HuH-7 (cell line): ENCODE measurements at places on chromosomes 6 and 20.
A peak's percentile ranks its signal among the peaks of the same experiment; 100 is the strongest.

DNA sequence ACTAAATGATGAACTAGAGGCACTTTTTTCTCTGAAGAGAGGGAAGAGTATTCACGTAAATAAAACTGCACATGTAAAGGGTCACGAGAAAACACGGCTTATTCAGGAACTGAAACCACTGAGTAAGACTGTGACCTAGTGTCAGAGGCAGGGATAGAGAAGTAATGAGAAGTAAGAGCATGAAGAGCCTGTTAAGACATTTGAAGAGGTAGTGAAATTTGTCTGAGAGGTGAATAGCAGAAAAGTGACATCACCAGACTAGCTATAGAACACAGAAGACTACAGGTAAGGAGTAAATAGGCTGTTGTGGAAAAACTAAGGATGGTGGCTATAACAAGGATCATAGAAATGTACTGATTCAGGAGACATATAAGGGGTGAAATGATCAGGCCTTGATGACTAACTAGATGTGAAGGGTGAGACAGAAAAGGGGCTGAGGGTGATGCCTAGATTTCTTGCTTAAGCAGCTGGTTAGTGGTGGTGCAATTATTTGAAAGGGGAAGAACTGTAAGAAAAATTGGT lies 76.8 kb downstream of the REV3L start:
- no peak for DNase-seq

DNA sequence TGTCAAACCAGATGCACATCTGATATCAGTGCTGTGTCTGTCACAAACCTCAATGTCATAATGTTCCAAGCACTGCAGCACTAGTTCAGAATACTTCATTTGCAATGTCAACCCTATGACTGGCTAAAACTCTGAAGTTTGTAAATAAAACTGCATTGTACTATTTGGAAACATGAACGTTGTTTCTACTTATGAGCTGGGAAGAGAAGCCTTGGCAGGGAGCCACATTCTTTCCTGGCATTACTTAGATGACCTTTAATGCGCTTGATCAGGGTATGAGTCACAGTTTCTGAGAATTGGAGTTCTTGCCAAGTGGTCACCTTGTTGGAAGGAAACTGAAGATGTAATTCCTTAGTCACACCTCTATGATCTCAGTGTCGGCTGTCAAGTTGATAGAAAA lies 664.8 kb upstream of the MMS22L start:
- DNase-seq = no peak

DNA sequence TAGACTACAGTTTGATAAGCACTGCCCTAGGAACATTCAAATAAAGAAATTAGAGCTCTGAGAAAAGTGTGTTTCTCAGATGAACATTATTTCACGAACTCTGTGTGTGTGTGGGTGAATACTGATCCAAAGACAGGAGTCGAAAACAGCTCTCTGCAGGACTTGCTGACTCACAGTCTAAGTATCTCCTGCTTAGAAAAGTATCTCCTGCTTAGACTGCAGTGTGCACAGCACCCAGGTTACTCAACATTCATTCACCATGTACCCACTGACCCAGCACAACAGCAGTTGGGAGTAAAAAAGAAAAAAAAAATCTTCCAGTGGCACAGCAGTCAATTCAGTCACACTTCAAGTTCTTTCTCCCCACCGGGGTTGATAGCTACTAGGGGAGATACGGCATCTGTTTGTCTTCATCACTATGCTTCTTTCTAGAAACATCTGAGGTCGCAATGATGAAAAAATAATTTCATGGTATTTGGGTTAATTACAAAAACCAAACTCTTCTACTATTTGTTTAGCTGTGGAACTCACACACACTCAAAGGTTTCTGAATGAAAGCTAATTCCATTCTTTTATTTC lies 48.0 kb downstream of the GCLC start:
- no peak for DNase-seq

DNA sequence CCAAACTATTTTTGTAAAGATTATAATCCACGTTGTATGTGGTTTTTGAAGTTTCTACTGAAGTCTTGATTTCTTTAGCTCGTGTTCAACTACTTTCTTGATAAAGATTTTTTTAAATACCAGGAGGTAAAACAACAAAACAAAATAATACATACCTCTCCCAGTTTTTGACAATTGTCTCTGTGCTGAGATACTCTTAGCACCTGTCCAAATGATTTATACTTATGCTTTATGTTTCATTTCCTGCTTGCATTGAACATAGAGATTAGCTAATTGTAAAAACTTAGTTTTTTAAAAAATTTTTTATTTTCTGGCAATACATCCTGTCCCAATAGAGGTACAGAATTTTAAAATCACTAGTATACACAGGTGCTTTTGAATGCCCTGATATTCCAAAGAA lies 506.9 kb upstream of the ADGRB3 start:
- no peak for DNase-seq

DNA sequence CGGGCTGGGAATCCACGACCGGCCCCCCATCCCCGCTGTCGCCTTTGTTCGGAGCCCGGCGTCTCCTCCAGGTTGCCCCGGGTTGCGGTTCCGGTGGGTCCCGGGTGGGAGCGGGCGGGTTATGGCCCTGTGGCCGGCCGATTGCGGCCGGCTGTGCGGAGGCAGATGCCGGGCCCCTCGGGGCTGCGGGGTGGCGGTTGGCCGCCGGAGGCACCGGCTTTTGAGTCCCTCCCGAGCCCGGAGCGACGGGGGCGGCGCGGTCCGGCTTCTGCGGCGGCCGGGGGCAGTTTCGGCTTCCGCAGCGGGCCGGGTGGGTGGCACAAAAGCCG lies 431 bp downstream of the LOC128125822 start:
- no peak for DNase-seq

GRCh38 chr20:54648421-54649142 lies 173.2 kb downstream of the DOK5 start:
- DNase-seq = no peak

DNA sequence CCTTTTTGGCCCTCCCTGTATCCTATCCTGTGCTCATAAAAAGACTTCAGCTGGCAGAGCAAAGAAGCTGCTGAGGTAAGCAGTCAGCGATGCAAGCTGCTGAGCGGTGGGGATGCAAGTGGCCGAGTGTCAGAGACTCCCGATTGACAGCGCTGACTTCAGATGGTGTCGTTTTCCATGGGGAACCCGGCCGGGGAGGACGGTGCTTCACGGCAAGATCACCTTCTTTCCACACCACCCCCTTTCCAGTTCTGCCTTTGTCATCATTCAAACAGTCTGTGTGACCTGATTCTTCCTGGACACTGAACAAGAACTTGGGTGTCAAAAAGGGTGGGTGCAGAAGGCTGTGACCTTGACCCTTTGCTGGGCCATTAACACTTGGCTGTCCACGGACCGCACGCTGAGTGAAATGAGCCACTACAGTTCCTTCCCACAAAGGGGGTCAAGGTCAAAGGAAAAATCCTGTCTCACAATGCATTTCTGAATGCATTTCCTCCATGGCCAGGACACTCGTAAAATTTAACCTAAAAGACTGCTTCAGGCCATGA lies 52.9 kb upstream of the UNC93A start:
- DNase-seq = peak; percentile 58

- DNase-seq = no peak
Measured at GRCh38 chr6:12584631-12585405, 131.7 kb upstream of the PHACTR1 start.

DNA sequence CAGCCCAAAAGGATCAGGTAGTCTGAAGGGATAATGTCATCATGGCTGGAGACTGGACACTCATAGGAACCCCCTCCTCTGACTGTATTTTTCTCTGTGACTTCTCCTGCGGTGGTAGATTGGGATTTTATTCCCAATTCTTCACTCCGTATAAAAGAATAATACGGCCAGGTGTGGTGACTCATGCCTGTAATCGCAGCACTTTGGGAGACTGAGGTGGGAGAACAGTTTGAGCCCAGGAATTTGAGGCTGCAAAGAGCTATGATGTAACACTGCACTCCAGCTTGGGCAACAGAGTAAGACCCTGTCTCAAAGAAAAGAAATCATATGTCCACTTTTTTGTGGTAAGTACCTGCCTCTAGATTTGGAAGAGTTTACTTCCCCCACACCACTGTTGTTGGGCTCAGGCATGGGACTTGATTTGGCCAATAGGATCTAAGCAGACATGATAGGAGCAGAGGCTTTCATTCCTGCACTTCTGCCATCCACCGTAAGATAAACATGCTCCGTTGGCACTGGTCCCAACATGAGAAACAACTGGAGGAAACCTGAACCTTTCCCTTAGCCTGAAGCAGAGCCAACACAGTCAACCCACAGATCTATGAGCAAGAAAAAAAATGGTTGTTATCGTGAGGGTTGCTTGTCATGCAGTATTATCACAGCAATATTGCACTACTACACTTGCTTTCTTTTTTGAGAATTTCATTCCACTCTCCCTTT lies 82.0 kb downstream of the JPH2 start:
- DNase-seq = no peak

DNA sequence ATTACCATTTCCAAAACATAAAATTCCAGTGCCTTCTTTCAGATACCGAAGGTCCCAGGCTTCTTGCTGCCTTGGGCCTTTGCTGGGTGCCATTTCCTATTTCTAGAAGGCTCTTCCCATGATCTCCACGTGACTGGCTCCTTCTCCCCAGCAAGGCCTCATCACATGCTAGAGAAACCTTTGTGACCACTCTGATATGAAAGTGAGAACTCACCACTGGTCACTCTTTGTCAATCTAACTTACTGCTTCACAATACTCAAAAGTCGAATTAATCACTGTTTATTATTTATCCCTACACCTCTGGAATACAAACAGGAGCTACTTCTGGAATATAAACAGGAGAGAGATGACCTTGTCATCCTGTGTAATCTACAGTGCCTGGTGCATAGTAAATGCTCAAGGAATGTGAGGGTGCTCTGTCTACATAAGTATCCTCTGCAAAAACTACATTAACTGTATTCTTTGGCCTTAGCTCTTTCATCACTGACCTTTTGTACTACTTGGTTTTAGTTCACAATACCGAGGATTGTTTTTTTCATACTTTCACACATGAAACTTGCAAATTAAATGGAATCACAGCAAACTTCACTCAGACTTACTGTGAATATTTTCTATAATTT lies 1.6 kb downstream of the STX7 start:
- DNase-seq = peak; percentile 16

DNA sequence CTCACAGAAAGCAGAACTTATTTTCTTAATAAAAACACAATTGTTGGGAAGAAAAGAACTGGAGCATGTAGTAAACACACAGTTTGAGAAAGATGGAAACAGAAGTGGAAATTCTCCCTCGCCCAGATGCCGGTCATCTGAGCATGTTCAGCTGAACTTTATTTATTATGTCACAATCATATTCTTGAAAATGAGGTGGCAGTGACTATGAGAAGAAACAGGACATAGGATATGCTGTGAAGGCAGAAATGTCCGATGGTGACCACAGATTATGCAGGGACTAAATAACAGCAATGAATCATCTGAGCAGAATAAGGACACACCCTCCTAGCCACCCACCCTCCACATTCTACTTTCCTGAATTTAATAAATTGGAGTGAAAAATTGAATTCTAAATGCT lies 425.3 kb upstream of the NOX3 start:
- DNase-seq = no peak

- DNase-seq = no peak
Measured at GRCh38 chr6:29730575-29731126, 7.4 kb downstream of the HLA-F start.

- DNase-seq = no peak
Measured at GRCh38 chr6:16352258-16352635, 113.9 kb downstream of the GMPR start.

- no peak for DNase-seq
Measured at GRCh38 chr20:41534842-41535241, 83.3 kb downstream of the CHD6 start.

DNA sequence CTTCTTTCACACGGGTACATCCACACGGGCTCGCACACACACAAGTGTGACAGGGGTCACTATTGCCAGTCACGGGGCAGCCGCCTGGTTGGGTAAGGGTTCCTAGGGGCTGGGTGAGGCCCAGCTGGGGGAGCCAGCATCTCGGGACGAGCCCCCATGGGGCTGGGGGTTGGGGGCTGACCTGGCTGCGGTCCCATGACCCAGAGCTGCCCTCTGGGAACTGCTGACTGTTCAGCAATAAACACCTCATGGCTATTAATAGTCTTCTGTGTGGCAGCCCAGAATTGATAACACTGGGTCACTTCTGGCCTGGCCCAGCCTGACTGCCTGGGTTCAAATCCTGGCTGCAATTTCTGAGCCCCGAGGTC lies 23.8 kb downstream of the VEGFA start:
- no peak for DNase-seq

DNA sequence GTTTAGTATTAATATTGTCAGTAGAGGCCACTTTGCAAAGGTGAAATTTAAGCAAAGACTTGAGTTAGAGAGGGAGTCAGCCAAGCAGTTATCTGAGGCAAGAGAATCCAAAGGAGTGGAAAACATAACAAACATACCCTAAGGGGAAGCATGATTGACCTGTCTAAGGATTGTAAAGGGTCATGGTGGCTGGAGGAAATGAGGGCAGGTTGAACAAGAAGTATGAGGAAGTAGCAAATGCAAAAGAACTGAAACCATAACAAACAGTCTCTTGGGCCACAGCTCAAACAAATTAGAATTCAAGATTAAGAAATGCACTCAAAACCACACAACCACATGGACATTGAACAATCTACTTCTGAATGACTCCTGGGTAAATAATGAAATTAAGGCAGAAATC lies 103.2 kb downstream of the FBXO5 start:
- DNase-seq = no peak

DNA sequence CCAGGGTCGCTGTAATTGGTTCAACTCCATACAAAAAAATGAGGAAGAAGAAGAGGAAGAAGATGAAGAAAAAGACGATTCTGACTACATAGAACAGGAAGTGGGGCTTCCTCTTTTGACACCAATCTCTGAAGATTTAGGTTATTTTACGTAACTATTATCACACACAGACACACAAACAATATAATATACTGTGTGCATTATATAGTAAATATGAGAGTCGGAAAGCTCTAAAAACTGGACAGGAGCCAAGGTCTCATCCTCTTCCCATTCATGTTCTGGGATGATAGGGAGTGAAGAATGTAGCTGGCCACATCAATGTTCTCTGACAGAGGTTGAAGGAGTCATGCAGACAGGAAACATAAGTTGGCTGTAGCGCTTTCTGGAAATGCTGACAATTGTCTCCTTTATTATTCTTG lies 13.3 kb downstream of the RSPH4A start:
- DNase-seq = no peak

DNA sequence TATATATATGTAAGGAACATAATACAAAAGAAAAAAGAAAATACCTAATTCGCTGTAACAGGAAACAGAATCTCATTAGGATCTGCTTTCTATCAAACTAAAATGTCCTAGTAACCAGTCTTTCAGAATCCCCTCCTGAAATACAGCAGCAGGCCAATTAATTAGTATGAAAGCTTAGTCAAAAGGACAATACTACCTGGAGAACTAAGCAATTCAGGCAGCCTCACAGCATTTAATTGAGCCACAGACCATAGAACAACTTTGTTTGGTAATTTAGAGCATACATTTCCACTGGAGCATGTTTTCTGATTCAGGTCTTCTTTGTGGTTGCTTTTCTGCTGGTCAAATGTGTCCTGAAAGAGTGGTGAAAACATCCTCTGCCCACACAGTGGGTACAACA lies 516.0 kb downstream of the LMBRD1 start:
- no peak for DNase-seq

- DNase-seq = no peak
Measured at GRCh38 chr6:142213402-142213801, 66.3 kb downstream of the VTA1 start.
